ENCODE measurements at places on chromosomes 6 and 20.
A peak's percentile ranks its signal among the peaks of the same experiment; 100 is the strongest.

DNA sequence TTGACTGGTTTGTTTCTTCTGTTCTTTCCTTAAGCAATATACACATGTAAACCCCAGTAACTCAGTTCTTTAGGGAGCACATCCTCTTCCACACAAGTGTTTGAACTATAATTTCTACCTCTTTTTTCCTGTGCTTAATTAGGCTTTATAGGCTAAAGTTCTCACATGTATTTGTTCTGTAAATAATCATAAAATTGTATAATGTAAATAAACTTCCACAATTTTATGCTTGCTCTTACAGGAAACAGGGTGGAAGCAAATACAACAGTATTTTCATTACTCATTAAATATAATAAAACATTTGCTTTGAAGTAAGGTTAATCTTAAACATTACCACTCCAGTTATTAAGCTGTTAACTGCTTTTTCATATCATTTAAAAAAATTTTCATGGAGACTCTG lies 26.9 kb downstream of the GPRC6A start:
- DNase-seq: no peak

- DNase-seq: no peak
These were observed 1.9 kb downstream of the HLA-DPA1 start for GRCh38 chr6:33071569-33071968.

- DNase-seq: no peak
These were observed 226.9 kb upstream of the RREB1 start for GRCh38 chr6:6880745-6881437.

- no peak for DNase-seq
These were observed 218.6 kb downstream of the MANEA start for GRCh38 chr6:95795927-95796326.

GRCh38 chr6:5590187-5590586 lies 328.9 kb downstream of the FARS2 start:
- DNase-seq: no peak

DNA sequence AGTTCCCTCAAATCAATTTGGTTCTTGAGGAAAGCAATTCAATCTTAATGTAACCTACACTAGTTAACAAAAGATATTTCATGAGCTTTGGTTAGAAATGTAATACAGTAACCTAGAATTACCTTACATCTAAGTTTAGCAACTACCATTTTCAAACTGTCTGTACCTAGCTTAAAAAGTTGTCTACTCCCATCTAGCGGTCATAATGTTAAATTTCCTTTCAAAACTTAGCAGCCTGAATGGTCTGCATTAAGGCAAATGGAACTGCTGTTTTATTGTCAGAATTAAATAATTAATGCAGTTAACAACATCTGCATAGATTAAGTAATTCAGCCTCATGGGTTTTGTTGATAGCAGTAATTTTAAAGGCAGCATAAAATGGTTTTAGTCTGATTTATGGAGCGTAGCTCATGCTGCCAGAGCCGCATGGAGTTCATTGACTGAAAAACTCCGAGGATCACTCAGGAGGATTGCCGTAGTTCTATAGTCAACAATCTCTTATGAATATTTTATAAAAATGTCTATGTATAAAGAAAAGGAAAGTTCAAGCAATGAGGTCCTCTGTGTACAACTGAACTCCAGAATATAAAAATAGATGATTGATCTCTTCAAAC lies 485.4 kb upstream of the MANEA start:
- peak; percentile 8 for DNase-seq

DNA sequence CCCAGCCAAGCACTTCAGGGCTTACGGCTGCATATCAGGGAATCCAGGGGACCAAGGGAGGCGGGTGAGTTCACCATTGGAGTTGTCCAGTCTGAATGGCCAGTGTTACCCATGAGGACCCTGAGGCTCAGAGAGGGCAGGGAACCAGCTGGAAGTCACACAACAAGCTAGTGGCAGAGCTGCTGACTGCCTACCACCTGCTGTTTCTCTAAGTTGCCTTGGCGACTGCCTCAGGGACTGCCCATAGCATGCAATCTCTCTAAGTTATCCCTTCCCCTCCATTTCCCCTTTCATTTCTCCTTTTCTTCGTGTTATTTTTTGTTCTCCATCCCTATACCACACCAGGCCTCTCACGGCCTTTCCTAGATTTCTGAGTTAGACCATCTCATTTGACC lies 71.8 kb upstream of the SIRPA start:
- no peak for DNase-seq

- DNase-seq: no peak
These were observed 472.9 kb upstream of the ZNF337 start for GRCh38 chr20:26169506-26169905.

GRCh38 chr6:125995972-125996580 lies 9.7 kb downstream of the TRMT11 start:
- DNase-seq: peak; percentile 49

DNA sequence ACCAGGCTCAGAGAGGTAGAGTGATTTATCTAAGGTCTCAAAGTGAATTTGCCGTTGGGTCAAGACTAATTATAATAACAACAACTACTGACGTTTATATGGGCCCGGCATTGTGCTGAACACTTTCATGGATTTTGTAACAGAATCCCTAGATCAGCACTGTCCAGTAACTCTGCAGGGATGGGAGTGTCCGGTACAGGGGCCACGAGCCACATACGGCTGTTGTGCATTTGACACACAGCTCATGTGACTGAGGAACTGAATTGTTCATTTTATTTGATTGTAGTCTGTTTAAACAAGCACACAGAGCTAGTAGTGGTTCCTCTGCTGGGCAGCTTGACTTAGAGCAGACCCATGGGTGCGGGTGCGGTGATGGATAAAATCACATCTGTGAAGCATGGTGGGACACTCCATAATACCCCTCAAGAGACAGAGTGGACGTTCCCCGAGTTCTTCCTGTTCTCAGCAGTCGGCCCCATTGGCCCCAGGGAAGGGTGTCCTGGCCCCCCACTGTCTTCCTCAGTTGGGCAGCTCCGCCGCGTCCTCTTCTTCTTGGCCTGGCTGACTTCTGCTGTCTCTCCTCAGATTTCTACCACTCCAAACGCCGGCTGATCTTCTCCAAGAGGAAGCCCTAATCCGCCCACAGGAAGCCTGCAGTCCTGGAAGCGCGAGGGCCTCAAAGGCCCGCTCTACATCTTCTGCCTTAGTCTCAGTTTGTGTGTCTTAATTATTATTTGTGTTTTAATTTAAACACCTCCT lies 6.8 kb downstream of the CDKN1A start:
- DNase-seq: no peak

DNA sequence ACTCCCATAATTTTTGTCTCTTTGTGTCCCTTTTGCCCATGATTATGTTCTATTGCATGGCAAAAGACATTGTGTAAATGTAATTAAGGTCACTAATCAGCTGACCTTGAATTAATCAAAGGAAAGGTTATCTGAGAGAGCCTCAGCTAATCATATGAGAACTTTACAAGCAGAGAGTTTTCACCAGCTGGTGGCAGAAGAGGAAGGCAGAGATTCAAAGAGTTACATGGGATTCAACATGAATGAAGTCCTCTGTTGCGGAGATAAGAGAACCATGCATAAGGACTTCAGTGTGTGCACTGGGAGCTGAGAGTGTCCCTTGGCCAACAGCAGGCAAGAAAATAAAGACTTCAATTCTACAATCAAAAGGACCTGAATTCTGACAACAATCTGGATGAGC lies 494.1 kb upstream of the ARID1B start:
- DNase-seq: no peak

- DNase-seq: peak; percentile 61
These were observed 100.3 kb downstream of the ARHGAP18 start for GRCh38 chr6:129609635-129610034.

DNA sequence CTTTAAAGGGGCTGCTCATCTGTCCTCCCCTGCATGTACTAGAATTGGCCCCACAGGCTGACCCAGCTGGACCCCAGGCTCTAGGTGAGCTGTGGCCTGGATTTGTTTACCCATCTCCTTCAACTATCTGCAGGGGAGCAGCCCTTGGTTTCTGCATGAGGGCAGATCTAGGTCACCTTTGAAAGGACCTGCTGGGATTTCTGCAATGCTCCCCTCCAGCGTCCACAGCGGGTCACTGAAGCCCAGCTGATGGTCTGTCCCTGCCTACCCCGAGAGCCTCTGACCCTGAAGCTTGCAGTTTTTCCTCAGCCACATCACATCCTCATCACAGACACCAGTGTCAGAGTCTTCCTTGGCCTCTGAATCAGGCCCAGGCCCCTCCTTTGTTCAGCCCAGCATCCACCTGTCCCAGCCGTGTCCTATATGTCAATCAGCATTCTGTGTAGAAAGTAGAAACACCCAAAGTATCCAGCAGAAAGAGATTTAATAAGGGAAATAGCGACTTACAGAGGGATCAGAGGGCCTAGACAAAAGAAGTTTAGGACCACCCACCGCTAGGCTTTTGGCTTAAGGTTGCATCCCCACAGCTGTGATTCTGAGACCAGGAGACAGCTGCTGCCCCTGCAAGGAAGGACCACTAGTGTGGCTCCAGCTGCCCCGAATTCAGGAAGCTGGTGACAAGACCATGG lies 243.1 kb downstream of the LRFN2 start:
- DNase-seq: no peak

- DNase-seq: no peak
These were observed 88.8 kb downstream of the CD83 start for GRCh38 chr6:14206391-14206790.

GRCh38 chr6:63372951-63373533 lies 53.3 kb upstream of the LGSN start:
- DNase-seq: no peak

DNA sequence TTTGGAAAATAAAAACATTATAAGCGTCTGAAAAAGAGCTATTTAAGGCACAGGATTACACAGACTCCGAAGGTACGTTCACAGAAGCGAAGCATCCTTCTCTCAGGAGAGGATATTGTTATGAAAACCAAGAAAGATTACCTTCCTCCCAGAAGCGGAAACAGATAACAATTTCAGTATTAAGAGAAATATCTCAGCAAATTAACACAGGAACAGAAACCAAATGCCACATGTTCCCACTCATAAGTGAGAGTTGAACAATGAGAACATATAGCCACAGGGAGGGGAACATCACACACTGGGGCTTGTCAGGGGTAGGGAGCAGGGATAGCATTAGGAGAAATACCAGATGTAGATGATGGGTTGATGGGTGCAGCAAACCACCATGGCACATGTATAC lies 109.7 kb downstream of the CDK19 start:
- DNase-seq: no peak

DNA sequence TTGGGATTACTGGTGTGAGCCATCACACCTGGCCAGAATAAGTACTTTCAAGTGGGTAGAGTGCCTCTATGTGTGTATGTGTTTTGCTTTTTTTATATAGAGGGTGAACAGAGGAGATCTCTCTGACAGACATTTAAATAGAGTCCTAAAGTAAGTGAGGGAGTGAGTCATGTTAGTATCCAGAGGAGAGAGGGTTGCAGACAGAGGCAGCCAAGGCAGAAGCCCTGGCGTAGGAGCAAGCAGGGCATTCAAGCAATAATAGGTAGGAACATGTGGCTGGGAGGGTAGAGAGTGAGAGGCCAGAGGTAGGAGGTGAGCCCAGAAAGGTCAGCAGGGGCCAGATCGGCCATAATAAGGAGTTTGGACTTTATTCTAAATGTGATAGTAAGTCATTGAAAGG lies 48.9 kb downstream of the PHF20 start:
- DNase-seq: no peak

- DNase-seq: no peak
These were observed 270.0 kb upstream of the HSF2 start for GRCh38 chr6:122129313-122130025.

DNA sequence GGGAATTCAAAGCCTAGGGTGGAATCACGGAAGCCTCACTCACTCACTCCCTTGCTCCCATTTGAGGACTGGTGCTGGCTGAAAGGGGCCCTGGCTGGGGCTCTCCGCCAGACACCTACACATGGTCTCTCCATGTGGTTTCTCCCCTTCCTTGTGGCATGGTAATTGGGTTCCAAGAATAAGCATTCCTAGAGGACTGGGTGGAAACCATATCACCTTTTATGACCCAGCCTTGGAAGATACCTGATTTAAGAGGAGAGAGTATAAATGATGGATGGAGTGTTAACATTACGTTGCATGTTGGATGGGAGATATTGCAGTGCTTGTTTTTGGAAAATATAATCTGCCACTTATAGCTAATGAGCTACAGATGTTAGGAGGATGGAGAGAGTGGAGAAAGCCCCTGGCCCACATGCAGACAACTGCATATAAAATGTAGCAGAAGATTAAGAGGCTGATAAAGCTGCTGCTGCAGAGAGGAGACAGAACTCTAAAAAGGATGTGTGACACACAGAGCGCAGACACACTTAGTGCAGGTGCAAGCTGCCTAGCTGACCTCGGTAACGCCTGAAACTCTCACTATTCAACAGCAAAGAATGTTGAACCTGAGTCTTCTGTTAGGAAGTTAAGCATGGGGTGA lies 23.3 kb upstream of the CDKN1A start:
- DNase-seq: no peak

DNA sequence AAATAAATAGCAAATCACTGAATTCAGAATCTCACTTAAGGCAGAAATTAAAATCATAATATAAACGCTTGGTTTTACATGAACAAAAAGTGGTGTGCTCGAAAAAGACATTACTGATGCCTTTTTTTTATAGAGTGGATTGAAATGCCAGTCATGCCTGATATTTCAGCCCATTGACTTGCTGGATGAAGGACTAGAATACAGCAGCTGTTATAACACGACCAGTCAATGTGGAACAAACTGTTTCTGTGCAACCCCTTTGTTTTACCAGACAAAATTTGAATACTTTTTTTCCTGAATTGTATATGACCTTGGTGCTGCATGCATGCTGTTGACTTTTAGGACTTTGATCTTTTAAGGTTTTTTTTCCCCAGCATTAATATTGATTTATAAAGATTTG lies 150.0 kb downstream of the QKI start:
- no peak for DNase-seq

DNA sequence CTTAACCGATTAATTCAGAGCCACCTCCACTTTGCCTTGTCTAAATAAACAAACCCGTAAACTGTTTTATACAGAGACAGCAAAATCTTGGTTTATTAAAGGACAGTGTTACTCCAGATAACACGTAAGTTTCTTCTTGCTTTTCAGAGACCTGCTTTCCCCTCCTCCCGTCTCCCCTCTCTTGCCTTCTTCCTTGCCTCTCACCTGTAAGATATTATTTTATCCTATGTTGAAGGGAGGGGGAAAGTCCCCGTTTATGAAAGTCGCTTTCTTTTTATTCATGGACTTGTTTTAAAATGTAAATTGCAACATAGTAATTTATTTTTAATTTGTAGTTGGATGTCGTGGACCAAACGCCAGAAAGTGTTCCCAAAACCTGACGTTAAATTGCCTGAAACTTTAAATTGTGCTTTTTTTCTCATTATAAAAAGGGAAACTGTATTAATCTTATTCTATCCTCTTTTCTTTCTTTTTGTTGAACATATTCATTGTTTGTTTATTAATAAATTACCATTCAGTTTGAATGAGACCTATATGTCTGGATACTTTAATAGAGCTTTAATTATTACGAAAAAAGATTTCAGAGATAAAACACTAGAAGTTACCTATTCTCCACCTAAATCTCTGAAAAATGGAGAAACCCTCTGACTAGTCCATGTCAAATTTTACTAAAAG lies 2.7 kb downstream of the FOXC1 start:
- DNase-seq: no peak

GRCh38 chr6:140388192-140388802 lies 1013.8 kb upstream of the CITED2 start:
- DNase-seq: peak; percentile 62

- no peak for DNase-seq
These were observed 27.9 kb upstream of the RTF2 start for GRCh38 chr20:56440346-56441007.

GRCh38 chr6:14727494-14728395 lies 518.1 kb upstream of the JARID2 start:
- no peak for DNase-seq

All from fibroblast of gingiva (primary cell).